ENCODE measurements at places on chromosomes 2 and 18. TPM values are rescaled to one million over a fixed set of nuclear protein-coding genes. Genes with fewer than 3 reads are reported as not detected.

GPR17 gene
- 1.3 TPM for total RNA-seq

CERKL gene
- not detected for total RNA-seq

SAP130 gene
- total RNA-seq, result 14.2 TPM

ATOH8 gene
- 98.0 TPM for total RNA-seq

CSRNP3 gene
- 2.1 TPM for total RNA-seq

RAB6C gene
- total RNA-seq, result not detected

DLGAP1 gene
- 1.7 TPM for total RNA-seq

MMADHC gene
- 55.3 TPM for total RNA-seq

TMEM198 gene
- total RNA-seq, result 2.1 TPM

IL36A gene
- not detected for total RNA-seq

RPL37A gene
- total RNA-seq, result 1,418 TPM

Data from tibial nerve (tissue), 4 donors.